ENCODE measurements at places on chromosomes 7 and 10.
A peak's percentile ranks its signal among the peaks of the same experiment; 100 is the strongest.

- DNase-seq: no peak
Observed at GRCh38 chr7:83517035-83517700, 131.8 kb downstream of the SEMA3E start.

GRCh38 chr7:132521423-132521822 is 54.8 kb downstream of the PLXNA4 start:
- no peak for DNase-seq

GRCh38 chr7:139851770-139852481 is 22.9 kb downstream of the TBXAS1 start:
- DNase-seq: no peak

DNA sequence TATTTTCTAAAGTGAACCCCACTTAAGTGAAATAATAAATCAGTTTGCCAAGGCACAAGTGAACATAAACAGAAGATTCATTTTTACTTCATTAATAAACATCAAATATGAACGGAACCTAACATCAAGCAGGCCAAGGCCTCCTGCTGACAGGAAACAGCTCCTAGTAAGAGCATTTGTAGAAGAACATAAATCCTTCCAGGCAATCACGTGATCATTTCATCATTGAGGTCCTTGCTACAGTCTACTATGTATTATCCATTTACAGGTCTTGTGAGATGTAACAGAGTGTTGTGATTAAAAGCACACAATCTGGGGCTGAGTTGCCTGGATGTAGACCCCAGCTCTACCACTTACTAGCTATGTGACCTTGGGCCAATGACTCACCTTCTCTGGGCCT is 70.6 kb downstream of the CALD1 start:
- DNase-seq: no peak

DNA sequence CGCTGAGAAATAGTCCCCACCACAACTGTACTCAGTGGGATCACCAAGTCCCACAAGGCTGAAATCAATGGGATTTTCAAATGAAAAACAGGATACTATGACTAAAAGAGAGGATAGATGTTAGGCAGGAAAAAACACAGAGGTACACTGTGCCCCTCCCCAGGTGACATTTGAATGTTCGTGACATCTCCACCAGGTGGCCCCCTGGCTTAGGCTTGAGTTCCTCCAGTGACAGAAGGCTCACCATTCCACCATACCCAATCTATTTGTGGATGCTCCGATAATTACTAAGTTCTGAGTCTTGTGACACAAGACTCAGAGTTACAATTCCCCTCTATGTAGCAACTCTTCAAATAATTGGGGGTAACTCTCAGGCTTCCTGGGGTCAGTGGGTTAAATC is 77.5 kb upstream of the KCNMA1 start:
- DNase-seq: peak; percentile 26

- DNase-seq: no peak
Observed at GRCh38 chr7:55382251-55382650, 17.1 kb downstream of the LANCL2 start.
